ENCODE measurements at places on chromosomes 5 and 9. TPM values are rescaled to one million over a fixed set of nuclear protein-coding genes. Genes with fewer than 3 reads are reported as not detected.

- no peak for DNase-seq
- no peaks in the 10 kb centered on the region for H3K27me3 ChIP-seq
- H3K4me3 ChIP-seq, result no peak overlapping the region
- no peak overlapping the region for H3K27ac ChIP-seq
- peaks cover 52% of the 10 kb centered on the region for H3K36me3 ChIP-seq
- no peaks in the 10 kb centered on the region for H3K4me1 ChIP-seq
These were observed 166.4 kb upstream of the PIK3R1 start for GRCh38 chr5:68049053-68049713.

GRCh38 chr9:102966999-102967398 lies 28.1 kb upstream of the CYLC2 start:
- H3K36me3 ChIP-seq, result peaks cover 2% of the 10 kb centered on the region
- no peak overlapping the region for H3K27ac ChIP-seq
- H3K4me3 ChIP-seq, result no peak overlapping the region
- no peaks in the 10 kb centered on the region for H3K27me3 ChIP-seq
- DNase-seq, result no peak

DNA sequence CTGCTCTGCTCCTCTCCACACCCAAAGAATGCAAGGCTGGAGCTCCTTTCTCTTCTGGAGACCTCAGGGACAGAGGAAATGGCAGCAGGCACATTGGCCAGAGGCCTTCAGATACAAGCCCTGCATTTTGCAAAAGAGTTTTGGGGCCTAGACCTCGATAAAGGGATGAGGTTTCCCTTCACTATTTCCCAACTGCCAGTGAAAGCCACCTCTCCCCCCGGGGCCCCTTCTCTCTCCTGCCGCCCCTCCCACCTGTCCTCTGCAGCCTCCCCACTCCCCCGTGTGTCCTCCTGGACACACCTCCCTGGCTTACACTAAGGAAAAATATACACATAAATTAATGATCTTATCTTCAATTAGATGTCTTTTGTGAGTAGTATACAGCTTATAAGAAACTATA lies 21.3 kb upstream of the LMNB1 start:
- no peaks in the 10 kb centered on the region for H3K27me3 ChIP-seq
- peaks cover 18% of the 10 kb centered on the region for H3K4me1 ChIP-seq
- H3K36me3 ChIP-seq, result peaks cover 5% of the 10 kb centered on the region
- H3K4me3 ChIP-seq, result no peak overlapping the region
- DNase-seq, result no peak

- peaks cover 9% of the 10 kb centered on the region for H3K4me1 ChIP-seq
- no peak for DNase-seq
- H3K36me3 ChIP-seq, result no peaks in the 10 kb centered on the region
- peak overlapping the region; percentile 43 for H3K27ac ChIP-seq
- H3K27me3 ChIP-seq, result no peaks in the 10 kb centered on the region
These were observed 79.5 kb upstream of the ERCC6L2 start for GRCh38 chr9:95796029-95796428.

DNA sequence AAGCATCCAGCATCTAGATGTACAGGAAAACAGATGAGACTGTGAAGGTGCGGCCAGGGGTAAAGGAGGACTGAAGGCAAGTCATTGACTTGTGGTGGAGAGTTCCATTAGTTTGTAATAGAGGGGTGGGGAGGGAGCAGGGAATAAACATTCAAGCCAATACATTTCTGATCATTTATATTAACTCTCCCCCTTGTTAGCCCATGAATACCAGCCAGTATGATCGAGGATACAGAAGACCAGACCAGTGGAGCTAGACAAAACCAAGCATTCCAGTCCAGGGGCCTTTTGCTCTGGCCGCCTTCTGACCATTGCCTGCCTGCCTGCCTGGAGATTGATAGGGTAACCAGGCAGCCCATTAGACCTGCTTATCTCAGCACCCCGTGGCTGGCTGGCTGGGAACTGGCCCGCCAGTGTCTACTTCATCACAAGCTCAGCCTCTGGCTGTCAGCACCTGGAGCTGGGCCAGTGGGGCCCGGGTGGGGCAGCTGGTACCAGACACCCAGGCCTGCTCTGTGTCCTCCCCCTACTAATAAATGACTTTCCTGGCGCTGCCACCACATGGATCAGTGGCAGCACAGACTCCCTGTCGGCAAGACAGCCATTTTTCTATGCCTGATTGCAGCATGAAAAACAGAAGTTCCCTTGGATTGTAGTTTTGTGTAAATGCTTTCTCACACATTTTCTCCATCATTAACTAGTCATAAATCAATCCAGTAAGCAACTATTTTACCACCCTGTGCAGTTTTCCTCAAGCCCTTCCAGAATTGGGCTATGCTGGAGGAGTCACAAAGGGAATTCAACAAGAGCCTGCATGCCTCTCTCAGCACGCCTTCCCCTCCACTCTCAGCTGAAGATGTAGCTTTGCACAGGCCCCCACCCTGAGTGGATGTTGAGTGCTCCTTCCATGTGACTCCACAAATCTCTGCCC lies 181.3 kb downstream of the SNCAIP start:
- H3K4me1 ChIP-seq, result peaks cover 14% of the 10 kb centered on the region
- no peak overlapping the region for H3K4me3 ChIP-seq
- DNase-seq, result no peak
- H3K36me3 ChIP-seq, result no peaks in the 10 kb centered on the region

DNA sequence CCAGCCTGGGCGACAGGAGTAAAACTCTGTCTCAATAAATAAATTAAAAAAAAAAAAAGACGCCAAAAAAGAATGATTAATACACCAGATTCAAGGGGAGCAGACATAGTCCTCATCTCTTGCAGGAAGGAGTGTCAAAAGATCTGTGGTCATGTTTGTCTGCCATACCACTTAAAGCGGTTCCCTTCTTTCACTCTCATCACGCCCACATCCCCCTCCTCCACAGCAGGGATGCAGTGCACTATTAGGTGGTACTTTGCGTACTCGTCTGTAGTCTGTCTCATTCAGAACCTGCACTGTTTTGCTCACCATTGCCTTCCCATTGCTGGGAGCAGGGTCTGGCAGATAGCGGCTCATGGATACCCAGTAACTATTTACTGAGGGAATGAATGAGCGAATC lies 11.2 kb downstream of the CDHR2 start:
- peaks cover 9% of the 10 kb centered on the region for H3K4me1 ChIP-seq
- DNase-seq, result no peak
- H3K27ac ChIP-seq, result no peak overlapping the region
- H3K4me3 ChIP-seq, result no peak overlapping the region
- H3K27me3 ChIP-seq, result no peaks in the 10 kb centered on the region

PCDHGA6 gene
- 2.6 TPM for total RNA-seq

PDE6A gene
- total RNA-seq, result not detected

Data from WTC11 (cell line).